ENCODE measurements at places on chromosomes 1 and 21.

- DNase-seq, result no peak
Observed at GRCh38 chr1:177977141-177977540, 7.3 kb upstream of the SEC16B start.

DNA sequence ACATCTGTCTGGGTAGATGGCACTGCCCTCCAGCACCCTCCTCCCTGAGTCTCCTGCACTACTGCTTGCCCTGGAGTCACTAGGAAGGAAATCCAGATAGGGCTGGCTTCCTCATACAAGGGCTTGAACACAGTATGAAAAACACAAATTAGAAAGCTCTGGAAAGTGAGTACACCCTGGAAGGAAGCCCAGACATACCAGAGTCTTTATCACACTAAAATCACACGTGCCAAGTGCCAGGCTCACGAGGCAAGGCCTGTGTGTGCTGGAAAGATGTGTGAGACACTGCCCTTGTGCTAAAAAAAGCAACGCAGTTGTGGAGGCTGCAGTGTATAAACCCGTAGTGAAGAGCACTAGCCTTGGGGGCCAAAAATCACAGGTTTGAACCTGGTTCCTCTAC, 28.3 kb upstream of the S100A7 start:
- DNase-seq, result no peak

DNA sequence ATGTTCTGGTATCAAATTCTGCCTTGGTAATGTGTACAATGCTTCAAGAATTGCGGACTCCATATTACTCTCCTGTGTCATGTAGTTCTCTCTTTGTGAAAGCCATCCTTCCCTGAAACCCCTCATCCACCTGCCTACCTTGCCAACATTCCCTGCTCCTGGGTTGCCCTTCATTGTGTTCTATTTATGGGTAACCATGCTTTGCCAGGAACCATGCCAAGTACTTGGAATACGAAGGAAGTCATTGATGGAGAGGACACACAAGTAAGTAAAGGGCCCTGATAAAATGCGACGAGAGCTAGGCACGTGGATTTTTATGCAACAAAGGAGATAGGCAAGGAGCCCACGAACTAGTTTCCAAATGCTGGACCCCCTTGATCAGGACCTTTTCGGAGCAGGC, 300.8 kb downstream of the DISC1 start:
- DNase-seq, result no peak

GRCh38 chr1:1858382-1859086, 32.4 kb downstream of the GNB1 start:
- no peak for DNase-seq

DNA sequence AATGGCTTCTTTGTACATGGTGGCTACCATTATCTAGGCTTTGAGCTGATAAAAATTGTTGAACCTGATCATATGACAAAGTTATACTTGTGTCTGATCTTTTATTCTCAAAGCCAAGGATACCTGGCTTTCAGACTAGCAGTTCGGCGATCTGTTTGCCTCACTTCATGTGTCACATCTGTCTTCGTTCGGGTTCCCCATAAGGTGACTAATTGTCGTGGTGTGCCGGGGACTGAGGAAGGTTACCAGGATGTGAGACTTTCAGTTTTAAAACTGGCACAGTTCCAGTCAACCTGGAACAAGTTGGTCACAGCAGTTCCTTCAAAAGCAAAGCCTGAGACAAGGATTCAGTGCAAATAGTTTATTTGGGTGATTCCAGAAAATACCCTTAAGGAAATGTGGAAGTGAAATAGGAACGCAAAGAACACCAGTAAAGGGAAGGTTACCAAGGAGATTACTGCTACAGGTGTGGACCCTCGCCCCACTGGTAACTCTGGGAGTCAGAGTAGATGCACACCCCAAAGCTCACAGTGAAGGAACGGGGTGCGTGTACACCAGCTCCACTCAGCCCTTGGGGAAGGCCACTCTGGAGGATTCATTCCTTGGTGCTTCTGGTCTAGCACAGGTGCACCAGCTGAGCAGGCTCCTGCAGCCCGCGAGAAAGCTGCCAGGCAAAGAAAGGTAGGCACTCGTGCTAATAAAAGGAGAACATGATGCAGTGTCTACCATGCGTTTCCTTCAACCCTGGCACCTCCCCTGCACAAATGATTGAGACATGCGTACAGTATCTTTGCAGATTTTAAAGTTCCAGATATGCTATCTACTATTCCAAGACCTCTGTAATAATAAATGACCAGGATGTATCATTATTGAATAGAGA, 69.0 kb downstream of the VWA5B1 start:
- DNase-seq, result no peak

DNA sequence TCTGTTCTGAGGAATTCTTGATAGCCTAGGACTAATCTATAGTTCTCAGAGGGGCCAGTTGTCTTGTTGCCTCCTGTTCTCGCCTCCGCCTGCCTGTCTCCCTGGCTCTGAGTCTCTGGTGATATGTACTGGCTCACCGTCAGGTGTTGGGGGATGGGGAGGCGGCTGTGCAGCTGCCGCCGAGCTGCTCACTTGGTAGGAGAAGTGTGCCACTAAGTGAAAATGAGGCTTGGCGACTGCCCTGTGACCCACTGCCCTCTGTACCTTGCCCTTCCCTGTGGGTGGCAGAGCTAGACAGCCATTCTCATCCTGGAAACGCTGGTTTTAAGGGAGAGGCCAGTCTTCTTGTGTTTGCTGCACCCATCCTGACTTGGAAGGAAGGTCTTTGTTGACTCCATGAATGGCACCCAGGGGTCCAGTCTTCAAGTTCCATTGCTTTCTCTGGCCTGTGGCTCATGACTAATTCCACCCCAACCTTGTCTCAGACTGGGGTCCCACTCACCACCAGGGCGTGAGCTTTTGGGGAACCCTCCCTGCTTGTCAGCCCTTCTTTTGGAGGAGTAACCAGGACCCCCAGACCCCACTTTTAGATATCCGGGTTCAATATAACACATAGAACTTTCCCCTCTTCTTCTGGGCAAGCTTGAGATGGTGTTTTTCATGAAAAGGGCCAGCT, 120.6 kb downstream of the CACNA1E start:
- DNase-seq, result no peak

DNA sequence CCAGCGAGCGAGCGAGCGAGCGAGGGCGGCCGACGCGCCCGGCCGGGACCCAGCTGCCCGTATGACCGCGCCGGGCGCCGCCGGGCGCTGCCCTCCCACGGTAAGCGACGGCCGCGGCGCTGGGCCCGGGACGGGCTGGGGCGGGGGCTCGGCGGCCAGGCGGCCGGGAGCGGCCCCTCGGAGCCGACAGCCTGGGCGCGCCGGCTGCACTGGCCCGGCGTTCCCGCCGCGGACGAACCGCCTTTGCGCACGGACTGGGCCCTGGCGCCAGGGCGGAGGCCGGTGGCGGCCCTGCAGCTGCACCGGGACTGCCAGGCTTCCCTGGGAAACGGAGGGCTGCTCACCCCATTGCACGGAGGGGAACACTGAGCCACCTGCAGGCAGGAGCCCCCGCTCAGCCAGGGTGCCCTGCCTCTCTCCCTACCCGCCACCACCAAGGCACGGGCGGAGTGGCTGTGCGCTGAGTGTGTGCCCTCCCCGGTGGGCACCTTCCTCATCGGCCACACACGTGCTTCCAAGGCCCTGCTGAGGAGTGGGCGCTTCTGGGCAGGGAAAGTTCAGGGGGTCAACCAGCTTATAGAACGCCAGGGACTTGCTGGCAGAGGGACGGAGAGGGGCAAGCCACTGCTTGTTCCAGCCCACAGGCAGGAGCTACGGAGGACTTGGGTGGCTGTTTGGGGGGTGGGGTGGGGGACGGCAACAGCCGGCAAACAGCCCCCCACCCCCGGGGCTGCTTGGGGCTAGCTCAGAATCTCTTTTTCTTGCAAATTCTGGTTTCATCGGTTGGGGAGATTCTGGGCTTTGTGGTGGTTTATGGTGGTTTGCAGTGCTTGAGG, 532 bp downstream of the CSF1 start:
- DNase-seq, result no peak

GRCh38 chr1:159492575-159493323, 43.1 kb downstream of the OR10J5 start:
- DNase-seq, result no peak

- DNase-seq, result no peak
Observed at GRCh38 chr1:27621051-27621920, 13.7 kb downstream of the FGR start.

DNA sequence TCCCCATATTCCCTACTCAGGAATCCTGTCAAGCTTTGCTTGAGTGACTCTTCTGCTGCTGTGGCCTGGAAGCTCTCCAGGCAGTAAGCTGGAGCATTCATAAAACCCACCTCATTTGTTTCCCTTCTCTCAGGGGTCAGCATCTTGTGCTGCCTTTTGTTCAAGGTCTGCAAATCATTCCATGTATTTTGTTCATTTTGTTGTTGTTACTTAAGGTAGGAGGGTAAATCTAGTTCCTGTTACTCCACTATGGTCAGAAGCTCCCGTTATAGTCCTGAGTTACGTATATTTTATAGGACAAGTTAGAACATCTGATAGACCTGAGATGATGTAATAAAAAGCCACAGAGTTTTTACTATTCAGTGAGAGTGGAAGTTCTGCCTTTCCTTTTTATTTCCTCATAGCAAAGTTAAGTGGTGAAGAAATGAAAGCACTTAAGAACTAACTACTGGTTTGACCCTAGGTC, 9.9 kb downstream of the SYNJ1 start:
- no peak for DNase-seq

GRCh38 chr1:162471290-162471853, 26.2 kb upstream of the UHMK1 start:
- no peak for DNase-seq

GRCh38 chr1:245583575-245584330, 429.0 kb downstream of the KIF26B start:
- no peak for DNase-seq

GRCh38 chr1:18512883-18513282, 32.2 kb downstream of the KLHDC7A start:
- DNase-seq, result no peak

DNA sequence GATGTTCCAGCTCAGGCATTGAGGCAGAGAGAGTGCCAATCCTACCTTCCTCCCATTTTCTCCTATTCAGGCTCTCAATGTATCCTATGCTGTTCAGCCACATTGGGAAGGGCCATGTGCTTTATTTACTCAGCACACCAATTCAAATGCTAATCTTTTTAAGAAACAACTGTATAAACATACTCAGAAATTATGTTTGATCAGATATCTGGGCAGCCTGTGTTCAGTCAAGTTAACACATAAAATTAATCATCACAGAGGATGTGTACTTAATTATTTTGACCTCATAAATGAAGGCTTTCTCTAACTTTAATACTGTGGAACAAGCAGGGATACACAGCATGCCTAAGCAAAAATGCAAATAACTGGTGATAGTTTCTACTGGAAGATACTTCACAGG, 149.8 kb downstream of the NCAM2 start:
- DNase-seq, result no peak

- peak; percentile 78 for DNase-seq
Observed at GRCh38 chr1:198681831-198682759, 43.3 kb downstream of the PTPRC start.

DNA sequence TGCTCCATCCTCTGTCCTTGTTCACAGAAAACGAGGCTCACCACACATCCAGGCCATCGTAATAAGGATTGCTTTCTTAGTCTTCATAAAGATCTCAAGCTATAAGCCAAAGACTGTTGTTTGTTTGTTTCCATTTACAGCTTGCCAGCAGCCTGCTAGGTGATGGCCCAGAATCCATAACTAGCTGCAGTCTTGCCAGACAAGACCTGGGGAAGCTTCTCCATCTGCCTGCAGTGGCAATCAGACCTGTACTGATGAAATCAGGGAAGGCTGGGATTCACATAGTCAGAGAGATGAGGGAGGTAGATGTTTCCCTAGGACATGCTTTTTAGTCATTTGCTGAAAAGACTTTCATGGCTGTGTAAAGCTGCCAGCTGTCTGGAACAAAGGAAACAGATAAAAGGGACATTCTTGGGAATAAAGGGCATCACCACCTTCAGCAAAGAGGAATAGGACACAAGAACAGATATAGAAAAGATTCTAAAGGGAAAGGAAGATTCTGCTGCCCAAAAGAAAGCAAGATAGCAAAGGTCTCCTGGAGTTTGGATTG, 51.0 kb downstream of the MT1HL1 start:
- no peak for DNase-seq

- no peak for DNase-seq
Observed at GRCh38 chr1:117237726-117238381, 27.1 kb upstream of the VTCN1 start.

GRCh38 chr1:117674521-117675400, 68.9 kb downstream of the TENT5C start:
- peak; percentile 60 for DNase-seq

- no peak for DNase-seq
Observed at GRCh38 chr1:94325377-94326302, 88.3 kb upstream of the ARHGAP29 start.

DNA sequence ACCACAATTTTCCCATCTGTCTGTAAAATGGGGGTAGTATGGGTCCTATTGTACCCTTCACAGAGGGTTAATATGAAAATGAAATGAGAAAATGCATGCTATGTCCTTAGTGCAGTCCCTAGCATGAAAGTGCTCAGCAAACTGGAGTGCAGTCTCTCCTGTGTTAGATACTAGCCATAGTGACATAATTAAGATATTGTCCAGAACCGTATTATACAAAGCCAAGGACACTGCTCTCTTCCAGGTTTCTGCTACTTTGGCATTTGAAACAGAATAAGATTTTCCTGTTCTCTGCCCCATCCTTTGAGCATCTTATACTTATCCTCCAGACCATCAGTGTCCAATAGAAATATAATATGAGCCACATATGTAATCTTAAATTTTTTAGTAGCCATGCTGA, 213.4 kb downstream of the FGGY start:
- DNase-seq, result no peak

GRCh38 chr1:67710417-67710816, 25.4 kb downstream of the GADD45A start:
- no peak for DNase-seq

GRCh38 chr1:115761601-115762302, 6.8 kb downstream of the CASQ2 start:
- DNase-seq, result no peak

DNA sequence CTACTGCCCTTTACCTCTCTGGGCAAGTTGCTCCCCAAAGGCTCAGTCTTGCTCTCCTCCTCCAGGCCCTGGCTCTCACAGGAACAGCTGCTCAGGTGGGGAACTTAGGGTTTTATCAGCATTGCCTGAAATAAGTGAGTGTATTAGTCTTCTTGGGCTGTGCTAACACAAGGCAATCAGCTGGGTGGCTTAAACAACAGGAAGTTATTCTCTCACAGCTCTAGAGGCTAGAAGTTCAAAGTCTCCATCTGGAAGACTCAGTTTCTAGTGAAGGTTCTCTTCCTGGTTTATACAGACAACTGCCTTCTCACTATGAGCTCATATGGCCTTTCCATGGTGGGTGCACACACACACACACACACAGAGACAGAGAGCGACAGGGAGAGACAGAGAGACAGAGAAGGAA, 2.8 kb upstream of the CD1C start:
- DNase-seq, result no peak

DNA sequence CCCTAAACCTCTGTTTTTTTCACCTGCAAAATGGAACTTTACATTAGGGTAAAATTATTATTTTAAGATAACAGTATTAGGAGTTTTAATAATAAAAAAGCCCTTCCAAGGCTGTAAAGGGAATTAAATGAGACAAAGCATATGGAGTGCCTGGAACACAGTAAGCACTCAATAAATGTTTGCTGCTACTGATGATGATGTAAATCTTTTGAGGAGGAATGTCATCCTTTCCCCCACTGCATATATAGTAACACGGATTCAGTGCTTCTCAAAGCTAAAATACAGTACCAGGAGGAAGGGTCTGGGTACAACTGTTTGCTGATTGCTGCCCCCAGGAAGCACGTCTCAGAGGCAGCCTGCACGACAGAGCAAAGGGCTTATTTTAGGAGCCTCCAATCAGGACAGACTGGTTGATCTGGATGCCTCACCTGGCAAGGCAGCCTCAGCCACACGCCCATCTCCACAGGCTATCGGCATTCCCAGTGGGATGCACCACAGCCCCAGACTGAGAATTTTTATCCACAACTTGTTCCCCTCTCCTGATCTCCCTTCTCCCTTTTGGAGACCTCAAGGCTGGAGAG, 64.4 kb downstream of the GADD45A start:
- no peak for DNase-seq
